GF-D8 (cell line): ENCODE measurements at places on chromosomes 7 and 10.

DNA sequence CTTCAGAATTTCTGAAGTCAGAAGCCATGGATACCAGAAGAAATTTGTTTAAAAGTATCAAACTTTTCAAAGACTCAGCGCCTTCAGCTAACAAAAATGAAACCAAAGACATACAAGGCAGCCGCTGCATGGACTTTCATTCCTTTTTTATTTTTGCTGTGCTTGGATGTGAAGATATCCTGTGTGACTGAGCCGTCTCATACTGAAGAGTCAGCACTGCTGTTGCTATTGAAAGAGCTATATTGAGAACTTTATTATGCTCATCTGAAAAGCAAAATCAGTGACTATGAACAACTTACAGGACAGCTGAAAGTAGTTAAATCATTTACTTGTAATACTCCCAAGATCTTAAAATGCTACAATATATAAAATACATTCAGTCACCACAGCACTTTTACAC, 809.2 kb downstream of the NXPH1 start:
- no peak for DNase-seq

DNA sequence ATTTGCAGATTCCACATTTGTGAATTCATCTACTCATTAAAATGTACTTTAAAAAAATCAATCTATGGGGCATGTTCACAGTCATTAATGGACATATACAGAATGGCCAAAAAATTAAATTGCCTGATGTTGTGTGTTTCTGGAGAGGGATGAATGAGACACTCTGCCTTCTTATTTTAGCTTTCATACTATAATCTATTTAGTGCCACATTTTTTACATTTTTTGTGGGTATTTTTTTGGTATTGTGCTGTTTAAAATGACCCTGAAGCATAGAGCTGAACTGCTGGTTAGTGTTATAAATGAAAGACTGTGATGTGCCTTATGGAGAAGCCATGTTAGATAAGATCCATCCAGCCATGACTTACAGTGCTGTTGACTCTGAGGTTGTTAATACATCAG, 961.8 kb upstream of the LRRN3 start:
- DNase-seq = no peak

DNA sequence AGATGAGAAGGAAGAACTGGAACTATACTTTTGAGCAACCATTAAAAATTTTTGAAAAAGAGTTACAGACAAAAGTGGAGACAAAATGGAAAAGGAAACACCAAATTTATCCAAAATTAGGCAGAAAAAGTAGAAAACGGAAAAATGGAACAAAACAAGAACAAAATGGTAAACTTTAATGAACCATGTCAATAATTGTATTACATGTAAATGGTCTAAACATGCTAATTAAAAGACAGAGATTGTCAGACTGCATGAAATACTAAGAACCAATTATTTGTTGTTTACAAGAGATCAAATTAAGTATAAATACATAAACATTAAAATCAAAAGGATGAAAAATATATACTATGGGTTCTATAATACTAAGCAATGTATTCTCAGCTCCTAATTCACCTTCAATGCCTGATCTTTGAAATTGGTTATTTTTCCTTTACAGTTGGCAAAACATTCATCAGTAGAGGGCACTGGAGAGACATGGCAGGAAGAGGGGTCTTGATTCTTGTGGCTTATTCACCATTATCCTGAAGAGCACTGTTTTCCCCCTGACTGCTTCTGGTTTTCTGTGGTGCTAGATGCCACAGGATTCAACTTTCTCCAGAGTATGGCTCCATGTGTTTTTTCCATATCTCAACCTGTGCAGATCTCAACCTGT, 124.9 kb downstream of the ELFN1 start:
- DNase-seq = peak; percentile 28

- DNase-seq = no peak
These were observed 9.9 kb downstream of the POR start for GRCh38 chr7:75924889-75925288.

GRCh38 chr7:40311307-40311706, 176.5 kb downstream of the SUGCT start:
- no peak for DNase-seq

DNA sequence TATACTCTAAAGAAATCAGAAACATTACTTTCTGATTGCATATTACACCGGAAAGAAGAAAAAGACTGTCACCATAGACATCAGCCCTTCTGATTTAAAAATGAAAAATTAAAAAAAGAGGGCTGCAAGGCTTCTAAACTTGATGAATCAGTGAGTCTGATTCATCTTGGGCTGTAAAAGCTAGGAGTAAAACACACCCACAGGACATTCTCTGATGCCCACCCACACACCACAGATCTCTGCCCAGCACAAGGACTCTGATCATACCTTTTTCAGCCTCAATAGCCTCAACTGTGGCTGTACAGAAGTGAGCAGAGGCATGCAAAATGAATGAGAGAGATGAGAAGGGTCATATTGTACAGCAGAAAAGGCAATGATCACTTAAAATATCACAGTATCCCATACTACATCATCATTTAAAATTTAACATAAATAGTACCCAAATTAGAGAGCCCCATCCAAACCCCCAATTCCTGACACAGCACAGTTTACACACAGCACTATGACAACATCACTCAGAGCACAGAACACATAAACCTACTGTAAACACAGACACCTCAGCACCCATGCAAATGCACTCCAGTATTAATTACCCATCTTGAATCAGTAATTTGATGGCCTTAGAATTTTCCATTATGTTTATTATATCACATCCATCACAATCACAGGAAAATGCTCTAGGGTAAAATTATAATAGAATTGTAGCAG, 6.4 kb upstream of the MSS51 start:
- no peak for DNase-seq

DNA sequence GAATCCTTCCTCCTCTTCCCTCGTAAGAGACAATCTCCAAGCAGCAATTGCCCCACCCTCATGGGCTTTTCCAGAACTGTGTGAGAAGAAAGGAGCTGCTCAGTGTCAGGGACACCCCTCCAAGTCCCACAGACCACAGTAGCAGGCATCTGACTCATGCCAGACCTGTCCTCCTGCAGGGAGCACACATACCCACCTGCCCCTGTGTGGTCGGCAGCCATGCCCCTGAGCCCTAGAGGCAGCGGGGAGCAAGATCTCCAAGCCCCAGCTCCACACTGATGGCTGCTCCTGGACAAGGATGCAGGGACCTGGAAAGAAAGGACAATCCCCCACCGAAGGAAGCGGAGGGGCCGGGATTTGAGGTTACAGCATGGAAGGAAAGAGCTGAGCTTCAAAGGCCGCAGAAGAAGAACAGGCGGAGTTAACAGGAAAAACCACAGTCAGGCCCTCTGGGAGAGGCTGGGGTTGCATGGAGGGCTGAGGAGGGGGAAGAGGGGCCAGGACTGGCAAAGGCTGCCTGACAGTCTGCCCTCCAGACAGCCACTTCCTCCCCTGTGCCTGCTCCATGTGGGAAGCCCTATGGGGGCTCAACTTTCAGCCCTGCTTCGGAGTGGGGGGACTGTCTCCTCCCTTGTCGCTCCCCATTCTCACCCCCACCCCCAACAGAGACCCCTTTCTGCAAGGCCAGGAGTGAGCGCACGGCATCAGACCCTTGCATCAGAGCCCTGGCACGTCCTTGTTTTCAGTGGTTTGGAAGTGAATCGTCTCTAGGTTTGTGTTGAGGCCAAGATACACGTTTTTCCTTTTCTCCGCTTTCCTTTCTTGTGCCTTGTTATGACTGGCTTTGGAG, 46.8 kb downstream of the ASB13 start:
- DNase-seq = no peak

DNA sequence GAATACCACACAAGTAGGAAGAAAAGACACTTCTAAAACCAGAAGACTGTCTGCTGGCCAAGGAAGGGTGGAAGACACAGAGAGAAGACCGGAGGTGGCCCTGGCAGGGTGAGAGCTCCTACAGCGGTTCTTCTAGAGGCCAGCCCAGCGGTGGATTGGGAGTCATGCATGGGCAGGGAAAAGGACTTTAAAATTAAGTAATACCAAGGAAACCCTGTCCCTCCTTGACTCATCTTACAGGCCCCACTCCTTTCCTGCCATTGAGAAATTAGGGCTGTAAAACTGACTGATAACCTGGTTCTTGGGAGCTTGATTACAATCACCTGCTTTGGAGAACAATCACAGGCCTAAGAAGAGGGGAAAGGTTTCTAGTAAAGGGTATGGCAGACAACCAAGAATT, 16.1 kb downstream of the CALML3 start:
- no peak for DNase-seq

GRCh38 chr10:105743343-105744056, 1102.4 kb downstream of the SORCS3 start:
- no peak for DNase-seq

- DNase-seq = no peak
These were observed 247.9 kb upstream of the PTN start for GRCh38 chr7:137591421-137591837.

DNA sequence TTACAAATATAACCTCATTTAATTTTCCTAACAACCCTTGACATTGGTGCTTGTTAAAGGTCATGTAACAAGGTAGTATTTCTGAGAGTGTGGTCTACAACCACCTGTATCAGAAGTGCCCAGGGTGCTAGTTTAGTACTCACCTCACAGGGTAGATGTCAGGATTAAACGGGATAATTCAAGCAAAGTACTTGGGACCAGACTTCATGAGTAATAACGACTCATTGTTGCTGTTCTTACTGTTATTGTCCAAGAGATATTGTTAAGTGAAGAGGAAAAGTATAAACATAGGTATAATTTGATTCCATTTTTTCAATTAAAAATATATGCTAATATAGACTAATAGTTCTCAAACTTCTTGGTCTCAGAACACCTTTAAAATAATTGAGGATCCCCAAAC, 179.3 kb downstream of the WNT2 start:
- no peak for DNase-seq

DNA sequence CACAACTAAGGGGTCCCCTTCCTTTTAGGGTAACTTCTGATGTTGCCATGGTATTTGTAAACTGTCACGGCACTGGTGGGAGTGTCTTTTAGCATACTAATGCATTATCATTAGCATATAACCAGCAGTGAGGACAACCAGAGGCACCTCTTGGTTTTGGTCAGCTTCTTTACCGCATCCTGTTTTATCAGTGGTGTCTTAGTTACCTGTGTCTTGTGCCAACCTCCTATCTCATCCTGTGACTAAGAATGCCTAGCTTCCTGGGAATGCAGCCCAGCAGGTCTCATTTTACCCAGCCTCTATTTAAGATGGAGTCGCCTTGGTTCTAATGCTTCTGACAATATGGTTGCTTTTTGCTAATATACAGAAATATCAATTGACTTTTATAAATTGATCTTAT, 54.9 kb downstream of the AHCYL2 start:
- DNase-seq = no peak

DNA sequence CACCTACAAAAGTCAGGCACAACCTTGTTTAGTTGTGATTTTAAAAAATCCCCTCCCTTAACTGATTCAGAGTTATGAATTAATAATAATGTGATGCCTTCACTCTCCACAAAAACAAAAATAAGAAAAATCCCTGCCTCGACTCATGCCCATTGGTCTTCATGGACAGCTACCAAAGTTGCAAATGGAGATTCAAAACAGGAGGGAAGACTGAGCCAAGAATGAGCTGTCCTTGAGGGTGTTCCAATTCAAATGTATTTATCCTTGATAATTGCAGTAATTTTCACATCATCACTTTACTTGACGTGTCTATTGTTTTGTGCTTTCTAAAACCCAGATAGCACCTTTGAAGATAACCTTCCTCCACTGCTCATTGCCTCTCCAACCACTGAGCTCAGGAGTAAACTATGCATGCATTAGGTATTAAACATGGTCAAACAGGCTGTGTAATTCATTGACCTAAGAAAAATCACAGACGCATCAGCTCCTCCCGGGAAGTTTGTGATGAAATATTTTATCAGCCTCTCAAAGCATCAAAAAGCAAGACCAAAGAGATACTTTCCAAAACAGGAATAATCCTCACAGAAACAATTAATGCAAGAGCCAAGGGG, 712.7 kb upstream of the IGFBP3 start:
- DNase-seq = no peak

DNA sequence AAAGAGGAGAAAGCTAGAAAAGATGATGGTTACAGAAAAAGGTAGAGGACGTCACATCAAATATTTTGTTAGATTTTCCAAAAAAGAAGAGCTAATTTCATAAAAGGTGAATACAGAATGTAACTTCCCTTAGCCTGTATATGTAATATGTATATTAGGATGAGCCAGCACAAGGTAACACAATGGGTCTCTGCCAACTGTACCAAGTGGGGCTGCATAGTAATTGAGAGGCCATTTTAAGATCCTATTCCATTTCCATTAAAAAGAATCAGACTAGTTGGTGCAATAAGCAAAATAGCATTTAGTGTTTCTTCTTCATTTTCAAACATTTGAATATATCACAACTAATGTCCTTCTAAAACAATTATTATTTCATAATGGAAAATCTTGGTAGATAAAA, 134.6 kb downstream of the SEMA3A start:
- DNase-seq = no peak

- no peak for DNase-seq
These were observed 186.8 kb upstream of the LRGUK start for GRCh38 chr7:133940368-133940767.

DNA sequence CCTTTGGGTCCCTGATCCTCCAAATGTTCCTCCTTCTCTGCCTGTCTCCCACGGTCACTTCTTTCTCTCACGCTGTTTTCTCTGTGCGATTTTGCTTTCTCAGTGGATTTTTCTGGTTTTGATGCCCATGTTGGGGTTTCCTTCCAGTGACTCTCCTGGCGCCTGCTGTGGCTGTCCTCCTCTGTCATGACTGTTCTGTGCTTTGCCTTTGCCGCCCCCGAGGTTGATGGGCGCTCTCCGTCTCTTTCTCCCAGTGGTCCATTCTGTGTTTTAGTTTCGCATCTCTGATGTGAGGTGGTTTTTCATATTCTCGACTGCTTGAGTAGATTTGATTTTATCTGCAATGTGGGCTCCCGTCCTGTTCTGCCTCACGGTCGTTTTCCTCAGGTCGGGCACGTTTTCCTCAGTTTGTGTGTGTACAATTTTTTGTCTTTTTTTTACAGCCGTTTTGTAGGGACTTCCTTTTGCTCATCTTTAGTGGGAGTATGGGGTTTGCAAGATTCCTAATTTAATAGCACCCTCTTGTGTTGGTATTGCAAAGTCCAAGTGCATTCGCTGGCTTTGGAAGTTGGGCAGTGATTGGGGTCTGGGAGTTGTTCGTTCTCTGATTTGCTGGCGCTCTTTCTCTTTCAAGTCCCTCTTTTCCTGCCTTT, 100.0 kb downstream of the INPP5A start:
- peak; percentile 9 for DNase-seq

DNA sequence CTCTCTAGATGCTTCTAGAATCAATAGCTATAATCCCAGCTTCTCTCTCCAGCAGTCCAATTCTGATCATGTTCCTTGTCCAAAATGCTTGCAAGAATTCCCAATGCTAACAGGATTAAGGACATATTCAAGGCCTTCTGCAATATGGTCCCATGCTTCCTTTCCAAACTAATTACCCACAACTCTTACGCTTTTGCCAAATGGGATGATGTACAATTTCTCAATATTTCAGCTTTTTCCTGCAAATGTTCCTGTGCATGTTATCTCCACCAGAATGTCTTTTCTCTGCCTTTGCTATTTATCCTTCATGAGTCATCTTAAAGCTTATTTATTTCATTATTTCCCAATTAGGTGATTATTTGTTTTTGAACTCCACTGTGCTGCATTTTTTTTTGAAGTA, 556.4 kb downstream of the SORCS1 start:
- no peak for DNase-seq

GRCh38 chr10:83427101-83427500, 712.2 kb upstream of the GHITM start:
- DNase-seq = no peak

GRCh38 chr10:31677195-31678138, 251.2 kb downstream of the ARHGAP12 start:
- no peak for DNase-seq

GRCh38 chr10:98925651-98926050, 310.0 kb downstream of the HPSE2 start:
- DNase-seq = no peak

GRCh38 chr10:42836096-42836495, 53.5 kb downstream of the BMS1 start:
- DNase-seq = no peak
